ENCODE measurements at places on chromosomes 11 and 22.

DNA sequence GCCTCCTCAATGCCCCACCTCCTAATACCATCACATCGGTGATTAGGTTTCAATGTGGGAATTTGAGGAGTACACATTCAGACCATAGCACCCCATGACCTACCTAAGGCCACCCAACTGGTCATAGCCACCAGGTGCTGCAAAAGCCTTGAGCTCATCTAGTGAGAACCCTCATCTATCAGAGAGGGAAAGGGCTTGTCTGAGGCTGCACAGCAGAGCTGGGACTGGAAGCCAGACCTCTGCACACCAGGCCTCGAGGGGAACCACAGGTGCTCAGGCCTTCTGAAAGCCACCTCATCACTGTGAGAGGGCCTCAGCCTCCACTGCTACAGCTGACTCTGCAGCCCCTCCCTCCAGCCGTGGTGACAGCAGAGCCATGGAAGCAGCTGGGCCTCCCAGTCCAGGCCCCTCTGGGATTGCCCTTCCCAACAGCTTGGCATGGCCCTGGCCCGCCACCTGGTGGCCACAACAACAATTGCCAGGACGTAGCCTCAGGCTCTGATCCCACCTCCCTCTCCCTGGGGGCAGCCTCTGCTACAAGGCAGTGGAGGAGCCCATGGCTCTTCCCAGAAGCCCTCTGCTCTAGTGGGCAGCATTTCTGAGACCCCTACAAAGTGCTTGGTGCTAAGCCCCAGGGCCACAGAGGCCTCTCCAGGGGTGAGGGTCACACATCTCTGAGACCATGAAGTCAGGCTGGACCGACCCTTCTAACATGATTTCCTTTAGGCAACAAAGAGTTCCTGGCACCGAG, 41.0 kb upstream of the PRDM11 start:
- peak; percentile 89 for DNase-seq

DNA sequence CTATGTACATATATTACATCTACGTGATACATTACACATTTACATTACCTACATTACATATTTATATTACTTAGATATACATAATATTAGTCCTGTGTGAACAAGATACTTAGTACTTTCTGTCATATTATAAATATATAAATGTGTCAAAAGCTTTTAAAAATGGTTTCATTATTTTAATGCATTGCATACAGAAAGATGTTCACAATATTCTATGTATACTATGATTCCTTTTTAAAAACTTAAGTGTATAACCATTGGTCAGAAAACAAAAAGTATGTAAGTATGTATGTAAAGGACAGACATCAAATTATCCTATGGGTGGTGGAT, 647 bp upstream of the ZW10 start:
- no peak for DNase-seq

DNA sequence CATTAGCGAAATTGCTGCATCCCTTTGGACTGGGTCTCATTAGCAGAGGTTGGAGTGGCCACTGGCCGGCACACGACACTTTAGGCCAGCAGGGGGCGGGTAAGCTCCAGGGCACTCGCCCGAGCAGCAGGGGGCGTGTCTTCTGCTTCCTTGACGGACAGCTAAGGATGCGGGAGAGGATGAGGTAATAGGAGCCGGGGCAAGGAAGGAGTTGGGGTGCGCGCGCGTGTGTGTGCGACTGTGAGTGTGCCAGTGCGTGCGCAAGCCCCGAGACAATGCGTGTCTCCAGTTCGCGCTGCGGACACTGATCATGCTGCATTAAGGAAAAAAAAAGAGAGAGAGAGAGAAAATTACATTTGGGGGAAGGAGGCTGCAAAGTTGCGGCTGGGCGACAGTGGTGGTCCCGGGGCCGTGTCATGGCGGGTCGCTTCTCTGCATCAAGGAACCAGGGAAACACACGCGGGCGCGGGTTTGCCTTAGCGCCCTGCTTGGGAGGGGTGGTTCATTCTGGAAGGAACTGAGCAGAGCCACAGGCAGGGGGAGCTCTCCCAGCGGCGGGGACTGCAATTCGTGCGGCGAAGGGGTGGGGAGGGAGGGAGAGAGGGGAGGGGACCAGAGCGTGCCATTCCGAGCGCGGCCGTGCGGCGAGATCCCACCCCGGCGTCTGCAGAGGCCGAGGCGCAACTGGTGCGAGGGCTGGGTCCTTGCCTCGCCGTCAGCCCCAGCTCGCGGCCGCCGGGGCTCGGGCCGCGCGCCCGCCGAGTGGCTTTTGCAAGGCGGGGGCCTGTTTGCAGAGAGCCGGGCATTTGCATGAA, at the start of gene DTX4:
DTX4 (plus strand) TSS at position 625 of the 815 bp plus-strand sequence. CDS start 464 bp downstream, outside the sequence.
- peak; percentile 95 for DNase-seq

DNA sequence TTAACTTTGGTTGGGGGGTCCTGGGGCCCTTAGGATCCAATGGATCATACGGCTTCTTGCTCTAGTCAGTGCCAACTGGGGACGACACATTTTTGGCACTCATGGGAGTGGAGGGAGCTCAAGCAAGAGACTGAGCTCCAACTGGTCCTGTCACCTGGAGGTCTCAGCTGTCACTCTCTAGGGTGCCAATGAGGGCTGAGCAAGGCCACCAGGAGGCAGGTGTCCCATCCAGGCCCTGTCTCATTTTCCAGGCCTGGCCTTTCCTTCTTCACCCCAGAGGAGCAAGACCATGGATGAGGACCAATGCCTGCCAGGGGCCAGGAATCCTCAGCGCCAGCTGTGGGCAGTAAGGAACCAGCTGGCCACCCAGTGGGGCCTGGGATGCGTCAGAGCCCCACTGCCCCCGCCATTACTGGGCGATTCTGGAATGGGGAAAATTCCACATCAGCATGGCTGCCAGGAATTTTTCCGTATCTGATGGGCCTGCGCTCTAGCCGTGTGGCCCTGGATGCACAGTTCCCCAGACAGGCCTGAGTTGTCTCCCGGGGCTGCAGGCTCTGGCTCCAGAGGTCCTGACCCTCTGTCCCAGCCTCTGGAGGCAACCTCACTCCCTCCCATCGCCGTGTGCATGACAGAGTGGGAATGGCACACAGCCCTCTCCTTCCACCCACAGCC, 669 bp upstream of the GAL3ST1 start:
- DNase-seq: no peak

GRCh38 chr22:45286854-45287551, 2.3 kb downstream of the UPK3A start:
- no peak for DNase-seq

DNA sequence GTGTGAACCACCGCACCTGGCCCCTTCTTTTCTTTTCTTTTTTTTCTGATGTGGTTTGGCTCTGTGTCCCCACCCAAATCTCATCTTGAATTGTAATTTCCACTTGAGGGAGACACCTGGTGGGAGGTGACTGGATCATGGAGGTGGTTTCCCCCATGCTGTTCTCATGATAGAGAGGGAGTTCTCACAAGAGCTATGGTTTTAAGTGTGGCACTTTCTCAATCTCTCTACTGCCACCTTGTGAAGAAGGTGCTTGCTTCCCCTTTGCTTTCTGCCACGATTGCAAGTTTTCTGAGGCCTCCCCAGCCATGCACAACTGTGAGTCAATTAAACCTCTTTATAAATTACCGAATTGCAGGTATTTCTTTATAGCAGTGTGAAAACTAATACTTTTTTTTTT, 4.9 kb upstream of the TCN2 start:
- DNase-seq: no peak

DNA sequence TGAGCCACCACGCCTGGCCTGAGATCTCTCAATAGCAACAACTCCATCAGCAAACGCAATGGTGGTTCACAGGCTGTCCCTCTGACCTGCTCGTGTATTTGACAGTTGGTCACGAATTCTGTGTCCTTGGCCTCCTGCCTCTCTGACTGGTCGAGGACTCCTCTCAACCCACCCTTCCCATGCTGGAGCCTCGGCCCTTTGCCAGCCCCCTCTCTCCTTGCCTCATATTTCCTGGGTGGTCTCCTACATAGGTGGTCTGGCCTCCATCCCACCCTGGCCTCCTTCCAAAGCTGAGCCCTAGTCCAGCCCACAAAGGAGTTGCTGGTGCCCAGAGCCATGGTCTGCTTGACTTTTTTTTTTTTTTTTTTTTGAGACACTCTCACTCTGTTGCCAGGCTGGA, 11.4 kb upstream of the A4GALT start:
- DNase-seq: no peak

- no peak for DNase-seq
Measured at GRCh38 chr22:24285245-24285644, 14.6 kb downstream of the SPECC1L start.

GRCh38 chr22:46941968-46942798, 179.7 kb downstream of the TBC1D22A start:
- peak; percentile 61 for DNase-seq

All from Right ventricle myocardium superior (tissue), 1 donor.